ENCODE measurements at places on chromosomes 5 and 9.

DNA sequence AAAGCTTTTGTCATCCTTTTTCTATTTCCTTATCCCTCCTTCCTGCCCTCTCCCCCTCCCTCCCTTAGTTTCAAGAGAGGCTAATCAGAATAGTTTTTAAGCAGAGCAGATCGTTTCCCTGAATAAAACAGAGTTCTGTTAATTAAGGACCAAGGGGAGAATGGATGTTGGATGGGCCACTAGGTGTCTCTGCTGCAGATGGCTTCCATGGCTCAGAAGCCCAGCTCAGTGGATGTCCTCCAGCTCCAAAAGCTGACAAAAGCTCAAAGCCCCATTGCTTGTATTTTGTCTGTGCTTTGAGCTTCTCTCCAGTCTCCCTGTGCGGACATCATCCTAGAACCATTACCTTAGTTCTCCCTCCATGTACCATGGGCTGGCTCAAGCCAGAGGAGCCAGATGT, 21.0 kb upstream of the NPR3 start:
- DNase-seq: no peak

GRCh38 chr5:154945695-154946301, 4.9 kb downstream of the MRPL22 start:
- DNase-seq: no peak

DNA sequence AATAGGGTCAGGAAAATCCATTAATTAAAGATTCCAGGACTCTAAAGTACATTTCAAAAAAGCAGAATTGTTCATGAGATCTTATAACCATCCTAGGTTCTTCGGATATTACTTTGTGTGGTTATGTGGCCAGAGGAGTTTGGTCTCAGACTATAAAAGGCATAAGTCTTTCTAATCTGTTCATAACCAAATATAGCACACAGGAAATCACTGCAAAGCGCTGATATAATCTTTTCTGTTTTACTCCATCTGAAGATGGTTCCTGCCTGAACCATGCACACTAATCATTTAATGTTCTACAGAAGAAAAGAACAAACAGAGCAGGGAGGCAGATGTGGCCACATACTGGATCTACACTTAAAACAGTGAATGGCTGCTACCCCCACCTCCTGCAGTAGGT, 182.8 kb downstream of the SEMA5A start:
- no peak for DNase-seq

DNA sequence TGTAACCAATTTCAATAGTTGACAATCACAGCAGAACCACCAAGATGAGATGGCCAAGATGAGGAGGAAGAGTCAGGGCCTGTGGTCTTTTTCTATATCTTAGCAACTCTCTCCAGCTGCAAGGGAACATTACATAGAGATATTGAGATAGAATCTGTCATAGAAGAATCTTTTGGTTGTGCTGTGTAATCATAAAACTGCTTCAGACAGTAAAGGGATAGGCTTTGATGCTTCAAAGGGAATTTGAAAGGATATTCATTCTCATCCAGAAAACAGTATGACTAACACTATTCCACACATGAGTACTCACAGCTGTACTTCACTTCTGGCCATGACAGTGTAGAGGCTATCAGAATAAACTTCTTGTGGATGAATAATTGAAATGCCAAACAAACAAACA, 145.9 kb downstream of the YIPF5 start:
- no peak for DNase-seq

DNA sequence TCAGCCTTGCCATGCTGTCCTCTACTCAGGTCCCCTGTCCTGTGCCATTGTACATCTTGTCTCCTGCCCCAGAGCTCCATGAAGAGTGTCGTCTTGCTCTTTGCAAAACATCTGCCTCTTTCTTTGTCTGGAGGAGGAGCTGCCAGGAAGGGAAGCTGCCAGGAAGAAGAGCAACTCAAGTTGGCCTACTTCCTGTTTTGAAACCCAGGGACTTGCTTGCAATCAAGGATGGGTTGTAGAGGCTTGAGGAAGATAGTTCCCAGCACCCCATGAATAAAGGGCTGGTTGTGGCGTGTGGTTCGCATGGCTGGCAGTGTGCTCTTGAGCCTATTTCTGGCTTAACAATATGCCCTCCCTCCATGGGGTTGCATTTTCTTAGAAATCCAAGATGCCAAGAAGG, 53.0 kb upstream of the CPEB4 start:
- DNase-seq: no peak

Data from foreskin keratinocyte (primary cell).